ENCODE measurements at places on chromosomes 12 and 14.

GRCh38 chr12:96462571-96463280 is 26.7 kb upstream of the CFAP54 start:
- DNase-seq, result no peak

- no peak for DNase-seq
These were observed 94.3 kb downstream of the ADGRD1 start for GRCh38 chr12:131047789-131048610.

GRCh38 chr12:31962076-31962475 is 2.9 kb downstream of the RESF1 start:
- no peak for DNase-seq

DNA sequence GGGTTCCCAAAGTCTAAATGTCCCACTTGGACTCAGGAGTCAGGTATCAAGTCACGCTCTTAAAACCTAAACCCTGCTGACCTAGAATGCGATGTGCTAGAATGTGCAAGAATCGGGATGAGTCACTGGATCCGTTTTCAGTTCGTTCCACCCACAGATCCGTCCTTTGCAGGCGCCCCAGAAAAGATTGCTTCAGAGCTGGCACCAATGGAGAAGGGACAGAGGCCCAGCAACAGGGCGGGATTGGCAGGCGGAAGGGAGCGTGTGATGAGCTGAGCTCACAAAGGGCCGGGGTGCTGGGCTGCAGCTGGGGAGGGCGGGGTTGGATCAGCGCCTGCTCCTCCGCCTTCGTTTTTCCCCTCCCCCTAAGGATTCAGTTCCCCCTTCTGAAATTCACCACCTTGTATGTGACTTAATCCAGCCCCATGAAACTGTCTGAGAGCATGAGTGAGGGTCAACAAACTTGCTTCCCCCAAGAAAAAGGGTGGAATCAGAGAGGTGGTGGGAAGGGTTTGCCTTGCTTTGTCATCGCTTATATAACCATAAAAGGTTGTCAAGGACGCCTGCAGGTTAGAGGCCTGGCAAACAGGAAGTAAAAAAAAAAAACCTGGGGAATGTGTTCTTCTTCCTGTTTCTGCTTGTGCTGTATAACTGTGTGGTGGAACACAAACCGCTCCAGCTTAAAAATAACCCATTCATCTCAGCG is 2.8 kb upstream of the UBC start:
- peak; percentile 94 for DNase-seq

DNA sequence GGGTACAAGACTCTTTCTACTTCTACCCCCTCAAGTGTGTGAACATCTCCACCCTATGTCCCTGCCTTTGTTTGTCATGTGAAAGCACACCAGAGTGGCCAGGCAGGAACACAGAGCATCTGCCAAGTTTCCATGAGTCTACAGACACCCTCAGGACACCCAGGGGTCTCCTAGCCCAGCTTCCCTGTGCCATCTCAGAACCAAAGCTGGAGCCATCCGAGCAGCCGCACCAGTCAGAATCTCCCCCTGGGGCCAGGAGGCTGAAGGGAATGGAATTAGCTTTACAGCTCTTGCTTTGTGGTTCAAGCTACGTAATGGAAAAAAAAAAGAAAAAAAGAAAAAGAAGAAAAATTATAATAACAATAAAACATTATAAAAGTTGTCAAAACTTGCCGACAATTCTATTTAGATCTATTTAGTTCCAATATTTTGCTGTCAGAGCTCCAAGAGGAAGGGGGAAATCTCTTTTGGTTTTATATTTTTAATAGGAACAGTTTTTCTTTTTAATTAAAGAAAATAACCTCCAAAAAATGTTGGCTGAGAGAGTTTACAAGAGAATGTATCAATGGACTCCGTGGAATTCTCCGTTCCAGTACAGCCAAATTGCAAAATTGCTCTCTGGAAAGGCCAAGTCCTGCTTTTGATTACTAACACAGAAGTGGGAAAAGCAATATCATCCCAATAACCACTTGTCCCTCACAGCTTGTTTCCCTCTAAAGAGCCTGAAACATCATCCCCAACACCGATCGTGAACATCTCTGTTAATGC is 37.1 kb downstream of the TBX5 start:
- DNase-seq, result no peak

Measured in stimulated activated CD4-positive, alpha-beta T cell treated with anti-CD3 and anti-CD28 coated beads, Interleukin-4, amount 100 ng/mL, for 24 hours (primary cell).